Suppressor macrophage treated with lipopolysaccharide for 4 hours (primary cell): ENCODE measurements at places on chromosomes 12 and 14.

- DNase-seq, result no peak
Observed at GRCh38 chr12:48039151-48039550, 34.9 kb upstream of the COL2A1 start.

GRCh38 chr14:67426161-67426560, 14.2 kb upstream of the PLEK2 start:
- DNase-seq, result no peak

DNA sequence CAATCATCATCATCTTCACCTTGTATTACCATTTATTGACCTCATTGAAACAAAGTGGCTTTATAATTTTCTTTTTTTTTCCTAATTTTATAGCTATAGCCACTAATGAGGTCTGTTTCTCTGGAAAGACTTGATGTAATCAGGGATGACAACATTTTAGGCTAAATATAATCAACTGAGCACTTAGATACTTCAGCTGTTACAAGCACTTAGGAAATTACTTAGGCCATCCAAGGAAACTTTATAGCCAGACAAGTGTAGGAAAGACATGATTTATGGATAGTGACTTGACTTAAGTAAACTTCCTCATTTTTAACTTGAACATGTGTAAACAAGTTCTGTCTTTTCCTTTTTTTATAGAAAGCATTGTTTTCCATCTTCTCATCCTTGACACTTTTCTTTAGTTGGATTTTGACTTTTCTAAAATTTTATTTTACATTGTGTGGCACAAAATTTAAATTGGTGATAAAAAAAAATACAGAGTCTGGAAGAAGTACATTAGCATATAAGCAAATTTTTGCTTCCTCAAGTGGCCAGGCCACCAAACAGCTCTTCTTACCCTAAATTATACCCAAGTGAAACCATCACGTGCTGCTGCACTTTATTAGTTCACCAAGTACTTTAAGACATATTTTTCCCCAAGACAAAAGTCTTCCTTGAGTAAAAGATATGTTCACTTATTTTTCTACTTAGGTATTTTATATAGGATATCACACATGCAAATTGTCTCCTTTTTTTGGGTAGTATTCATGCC, 15.1 kb downstream of the CPNE8 start:
- DNase-seq, result peak; percentile 27

GRCh38 chr14:80781972-80782367, 159.6 kb downstream of the CEP128 start:
- no peak for DNase-seq

DNA sequence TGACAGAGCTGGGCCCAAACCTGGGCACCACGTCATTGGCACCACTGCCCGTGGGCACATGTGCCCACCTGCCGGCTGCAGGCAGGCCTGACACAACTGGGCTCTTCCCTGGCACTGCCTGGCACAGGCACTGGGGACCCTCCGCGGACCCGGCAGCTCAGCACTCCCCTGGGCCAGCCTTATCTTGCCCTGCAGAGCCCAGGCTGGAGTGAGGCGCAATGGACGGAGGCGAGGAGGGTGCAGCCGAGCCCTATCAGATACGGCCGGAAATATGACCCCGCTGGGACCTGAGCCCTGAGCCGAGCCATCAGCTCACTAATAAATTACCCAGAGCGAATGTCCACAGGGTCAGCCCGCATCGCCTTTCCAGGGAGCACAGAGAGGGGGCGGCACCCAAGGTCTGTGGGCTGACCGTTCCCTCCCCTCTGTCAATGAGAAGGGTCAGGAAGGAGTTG, 1.7 kb upstream of the C14orf180 start:
- no peak for DNase-seq

DNA sequence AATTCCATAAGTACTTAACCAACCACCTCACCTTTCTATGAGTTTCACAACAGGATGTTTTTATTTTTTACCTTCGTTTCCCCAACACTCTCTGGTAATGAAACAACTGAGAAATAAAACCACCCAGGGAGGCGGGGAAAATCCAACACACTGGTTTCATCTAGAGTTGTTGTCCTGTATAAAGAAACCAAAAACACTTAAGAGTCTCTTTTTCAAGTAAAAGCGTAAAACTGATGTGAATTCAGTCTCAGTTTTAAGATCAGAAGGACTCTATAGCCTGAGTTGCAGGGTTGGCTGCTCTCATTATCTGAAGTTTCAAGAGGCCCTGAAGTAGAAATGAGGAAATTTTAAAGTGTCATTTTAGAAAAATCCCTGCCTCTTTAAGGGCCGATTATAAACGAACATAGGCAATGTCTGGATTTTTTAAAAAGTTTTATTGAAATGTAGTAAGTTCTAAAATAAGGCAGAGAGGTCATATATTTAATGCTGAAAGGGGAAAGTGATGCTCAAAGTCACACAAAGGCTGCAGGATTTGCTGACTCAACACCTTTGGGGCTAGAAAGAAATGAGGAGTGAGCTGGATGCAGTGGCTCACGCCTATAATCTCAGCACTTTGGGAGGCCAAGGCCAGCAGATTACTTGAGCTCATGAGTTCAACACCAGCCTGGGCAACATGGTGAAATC, 27.2 kb downstream of the HIGD1C start:
- DNase-seq, result no peak

DNA sequence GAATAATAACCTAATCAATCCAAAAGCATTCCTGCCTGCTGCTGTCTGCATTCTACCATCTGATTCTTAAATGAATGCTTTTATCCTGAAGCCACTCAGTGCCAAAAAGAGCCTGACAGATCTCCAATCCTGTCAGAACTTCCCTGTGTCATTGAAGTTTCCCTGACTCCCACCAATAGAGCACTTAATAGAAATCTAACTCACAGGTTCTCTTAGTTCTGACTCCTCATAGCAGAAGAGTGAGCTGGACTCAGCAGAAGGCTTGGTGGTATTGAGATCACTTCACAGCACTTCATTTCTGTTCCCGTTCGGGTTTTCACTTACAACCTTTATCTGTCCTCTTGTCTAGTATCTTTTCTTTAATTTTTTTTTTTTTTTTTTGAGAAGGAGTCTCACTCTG, 102.6 kb downstream of the OTOGL start:
- no peak for DNase-seq

DNA sequence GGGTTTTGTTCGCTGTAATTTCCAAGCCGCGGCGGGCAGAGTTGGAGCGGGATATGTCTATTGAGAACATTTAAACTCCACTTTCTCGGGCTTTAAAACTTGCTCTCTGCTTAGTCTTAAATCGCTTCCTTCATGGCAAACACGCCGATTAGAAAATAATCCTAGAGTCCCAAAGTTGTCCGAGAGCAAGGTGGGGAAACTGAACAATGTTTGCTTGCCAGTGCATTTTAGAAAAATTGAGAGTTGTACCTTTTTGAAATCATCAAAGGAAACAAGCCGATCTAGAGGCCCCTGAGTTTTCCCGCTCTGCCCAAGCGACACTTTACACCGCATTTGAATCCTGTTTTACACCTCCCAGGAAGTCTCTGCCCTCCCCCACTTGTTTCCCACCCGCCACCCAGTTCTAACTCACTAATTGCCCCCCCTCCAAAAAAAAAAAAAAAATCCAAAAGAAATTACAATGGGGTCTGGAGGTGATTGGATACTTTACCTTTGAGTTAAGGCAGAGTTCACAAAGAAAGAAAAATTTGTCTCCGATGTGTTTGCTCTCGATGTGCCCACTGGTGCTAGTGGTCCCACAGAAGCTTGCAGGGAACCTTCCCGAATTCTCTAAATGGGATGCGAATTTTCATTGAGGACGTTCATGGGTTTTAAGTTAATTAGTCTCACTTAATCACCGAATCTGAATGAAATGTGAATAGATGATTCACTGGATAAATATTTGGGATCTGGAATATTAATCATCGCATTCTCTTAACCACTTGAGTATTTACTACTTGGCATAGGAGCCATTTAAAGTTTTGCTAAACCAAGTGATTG, 2.3 kb downstream of the HMGA2 start:
- DNase-seq, result no peak

GRCh38 chr14:98651037-98651436, 621.0 kb downstream of the BCL11B start:
- DNase-seq, result no peak

DNA sequence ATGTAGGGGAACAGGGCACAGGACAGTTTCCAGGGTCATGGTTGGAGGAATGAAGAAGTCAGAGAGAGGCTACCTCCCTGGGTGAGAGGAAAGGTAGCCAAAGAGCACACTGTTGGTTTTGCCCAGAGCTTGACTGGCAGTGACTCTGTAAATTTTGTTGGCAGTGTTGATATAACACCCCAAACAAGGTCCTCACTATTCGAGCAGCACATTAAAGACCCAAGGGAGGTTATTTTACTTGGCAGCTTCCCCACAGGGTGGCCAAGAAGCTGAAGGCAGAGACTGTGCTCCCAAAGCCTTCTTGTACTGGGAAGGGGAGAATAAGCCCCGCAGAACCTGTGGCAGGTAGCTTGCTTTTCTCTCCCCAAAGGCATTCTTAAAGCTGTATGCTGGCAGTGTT, 40.6 kb downstream of the WSCD2 start:
- DNase-seq, result no peak

DNA sequence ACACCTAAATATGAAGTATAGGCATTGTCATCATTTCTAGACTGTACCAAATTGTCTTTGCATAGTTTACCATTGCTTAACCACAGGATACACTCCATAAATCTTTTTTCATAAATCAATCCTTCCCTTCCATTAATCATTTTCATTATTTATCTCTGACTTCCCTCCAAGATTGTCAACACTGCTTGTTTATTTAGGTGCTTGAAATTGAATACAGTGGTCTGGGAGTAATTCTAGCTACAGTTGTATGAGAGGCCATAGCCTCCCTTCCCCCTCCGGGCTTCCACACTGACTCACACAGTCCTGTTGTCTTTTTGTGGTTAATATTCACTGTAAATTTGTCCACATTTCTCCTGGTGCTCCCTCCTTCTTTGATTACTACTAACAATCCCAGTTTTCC, 114.2 kb upstream of the ARID2 start:
- no peak for DNase-seq

DNA sequence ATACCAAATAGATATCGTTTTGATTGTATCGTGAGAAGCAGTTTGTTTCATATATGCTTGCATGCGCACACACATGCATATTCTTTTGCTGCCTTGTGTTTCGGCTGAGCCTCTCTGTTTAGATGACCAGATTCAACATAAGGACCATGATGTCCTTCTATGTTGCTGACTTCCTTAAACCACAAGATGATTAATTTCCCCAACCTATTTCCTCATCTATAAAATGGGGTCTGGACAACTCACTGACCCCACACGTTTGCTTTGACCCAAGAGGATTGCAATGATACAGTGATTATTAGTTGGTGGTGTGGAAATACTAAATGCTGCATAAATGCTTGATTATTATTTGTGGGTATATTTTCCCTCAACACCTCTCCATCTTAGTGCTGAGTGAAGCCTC, 16.8 kb upstream of the FOS start:
- peak; percentile 33 for DNase-seq

- DNase-seq, result peak; percentile 88
Observed at GRCh38 chr14:89276424-89276975, 140.5 kb downstream of the FOXN3 start.

- no peak for DNase-seq
Observed at GRCh38 chr14:69471916-69472315, 12.6 kb upstream of the PLEKHD1 start.

DNA sequence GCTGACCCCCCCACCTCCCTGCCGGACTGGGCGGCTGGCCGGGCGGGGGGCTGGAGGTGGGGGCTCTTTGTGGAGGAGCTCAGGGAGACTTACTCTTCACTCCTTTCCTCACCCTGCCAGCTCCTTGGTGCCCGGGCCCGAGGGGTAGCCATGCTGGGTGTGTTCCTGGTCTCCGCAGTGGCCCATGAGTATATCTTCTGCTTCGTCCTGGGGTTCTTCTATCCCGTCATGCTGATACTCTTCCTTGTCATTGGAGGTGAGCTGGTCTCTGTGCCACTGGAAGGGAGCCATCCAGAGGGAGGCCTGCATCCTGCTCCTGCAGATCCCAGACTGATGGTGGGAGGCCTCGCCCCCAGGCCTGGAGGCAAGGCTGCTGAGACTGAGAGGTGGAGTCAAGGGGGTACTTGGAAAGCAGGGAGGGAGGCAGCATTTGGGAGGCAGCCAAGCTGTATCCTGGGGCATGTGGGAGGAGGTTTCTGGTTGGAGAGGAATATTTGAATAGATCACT, 19.7 kb downstream of the SOAT2 start:
- no peak for DNase-seq

GRCh38 chr14:38505221-38505972, 249.5 kb upstream of the CLEC14A start:
- DNase-seq, result no peak

- no peak for DNase-seq
Observed at GRCh38 chr14:101560534-101561113, 671 bp upstream of the DIO3 start.

DNA sequence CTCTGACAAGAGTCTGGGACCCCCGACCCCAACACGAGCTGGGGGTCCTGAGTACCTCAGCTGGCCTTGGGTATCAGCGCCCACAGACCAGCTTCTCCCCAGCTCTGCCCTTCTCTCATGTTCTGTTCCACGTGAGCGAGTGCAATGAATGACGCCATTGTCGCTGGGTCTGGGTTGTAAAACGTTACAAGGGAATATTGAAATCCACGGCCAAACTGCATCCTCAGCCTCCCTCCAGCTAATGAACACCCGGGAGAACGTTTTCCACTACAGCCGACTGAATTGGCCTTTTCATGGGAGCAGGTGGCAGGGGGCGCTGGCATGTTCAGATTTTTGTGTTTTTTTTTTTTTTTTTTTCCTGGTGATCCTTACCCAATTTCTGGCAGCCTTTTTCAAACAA, 34.7 kb downstream of the TBX5 start:
- no peak for DNase-seq

DNA sequence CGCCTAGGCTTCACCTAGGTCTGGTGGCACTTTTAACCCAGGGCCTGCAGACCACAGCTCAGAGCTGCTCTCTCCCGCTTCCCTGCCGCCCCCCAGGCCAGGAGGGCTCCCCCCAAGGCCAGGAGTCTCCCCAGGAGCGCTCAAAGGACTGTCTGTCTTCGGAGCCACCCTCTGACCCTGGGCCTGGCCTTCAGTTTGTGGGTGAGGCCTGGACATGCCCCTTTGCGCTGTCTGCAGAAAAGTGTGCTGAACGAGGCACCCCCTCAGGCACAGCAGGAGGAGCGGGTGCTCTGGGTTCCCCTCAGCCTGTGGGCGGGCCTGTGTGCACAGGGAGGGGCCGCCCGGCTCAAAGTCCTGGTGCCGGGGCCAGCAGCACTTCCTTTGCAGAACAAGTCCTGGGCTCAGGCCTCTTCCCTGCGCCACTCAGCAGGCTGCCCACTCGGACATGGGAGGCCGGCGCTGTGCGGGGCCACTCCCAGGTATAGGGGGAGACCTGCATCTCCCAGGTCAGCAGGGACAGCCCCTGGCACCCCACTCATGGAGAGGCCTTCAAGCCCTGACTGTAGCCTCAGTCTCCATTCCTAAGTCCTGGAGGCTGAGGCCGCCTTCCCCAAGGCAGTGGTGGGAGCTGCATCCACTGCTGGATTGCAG, 14.3 kb downstream of the DEGS2 start:
- DNase-seq, result no peak

GRCh38 chr14:64117671-64118402, 176.3 kb downstream of the ESR2 start:
- DNase-seq, result no peak

GRCh38 chr12:53217051-53217930, 10.2 kb upstream of the ITGB7 start:
- peak; percentile 83 for DNase-seq

- no peak for DNase-seq
Observed at GRCh38 chr14:68730811-68731425, 61.9 kb downstream of the ZFP36L1 start.
